ENCODE measurements at places on chromosomes 12 and 14.

GRCh38 chr12:45660330-45660729 is 69.2 kb upstream of the ARID2 start:
- no peak for DNase-seq

- DNase-seq = no peak
Observed at GRCh38 chr12:128383357-128383937, 116.5 kb downstream of the TMEM132C start.

GRCh38 chr14:73231981-73232851 is 5.1 kb upstream of the PAPLN start:
- DNase-seq = peak; percentile 45

DNA sequence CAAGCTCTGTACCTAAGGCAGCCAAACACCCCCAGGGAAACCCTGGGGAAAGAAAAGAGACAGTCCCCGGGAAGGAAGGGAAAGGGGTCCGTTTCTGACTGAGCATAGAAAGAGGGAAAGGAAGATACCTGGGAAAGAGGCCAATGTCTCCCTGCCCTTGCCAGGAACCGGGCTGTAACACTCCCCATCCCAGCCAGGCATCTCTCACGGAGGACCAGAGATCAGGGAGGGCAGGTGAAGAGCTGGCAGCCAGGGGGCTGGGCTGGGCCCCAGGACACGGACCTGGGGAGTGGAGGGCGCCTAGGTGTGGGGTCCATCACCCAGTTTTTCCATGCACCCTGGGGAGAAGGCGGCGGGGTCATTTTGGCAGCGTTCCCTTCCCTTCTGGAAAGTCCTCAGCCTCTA is 18.9 kb upstream of the PLEKHH1 start:
- DNase-seq = no peak

- DNase-seq = no peak
Observed at GRCh38 chr14:93955850-93956481, 20.4 kb downstream of the ASB2 start.

DNA sequence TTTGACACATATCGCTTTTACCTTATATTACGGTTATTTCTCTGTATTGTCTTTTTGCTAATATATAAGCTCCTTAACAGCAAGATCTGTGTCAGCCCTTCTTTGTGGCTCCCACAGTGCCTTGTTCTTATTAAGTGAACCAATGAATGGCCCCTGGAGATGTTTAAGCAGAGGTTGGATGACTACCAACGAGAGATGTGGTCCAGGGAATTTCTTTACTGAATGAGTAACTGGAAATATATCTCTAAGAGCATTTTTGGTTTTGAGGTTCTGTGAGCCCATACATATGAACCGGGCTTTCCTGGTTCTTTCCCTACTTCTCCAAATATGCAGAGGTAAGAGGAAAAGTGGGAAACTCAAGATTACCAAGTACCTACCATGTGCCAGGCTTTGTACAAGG is 23.5 kb downstream of the CALCOCO1 start:
- no peak for DNase-seq

DNA sequence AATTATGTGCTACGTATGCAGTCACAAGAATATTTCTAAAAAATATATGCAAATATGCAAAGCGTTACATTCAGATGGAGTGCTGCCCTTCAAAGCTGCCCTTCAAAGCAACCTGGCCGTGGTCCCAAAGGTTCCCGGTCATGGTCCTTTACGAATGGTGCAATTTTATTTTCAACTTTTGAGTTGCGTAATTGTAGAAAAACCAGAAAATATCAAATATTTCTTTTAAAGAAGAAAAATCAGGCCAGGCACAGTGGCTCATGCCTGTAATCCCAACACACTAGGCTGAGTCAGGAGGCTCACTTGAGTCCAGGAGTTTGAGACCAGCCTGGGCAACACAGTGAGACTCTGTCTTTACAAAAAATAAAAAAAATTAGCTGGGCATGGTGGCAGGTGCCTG is 21.4 kb downstream of the CLSTN3 start:
- no peak for DNase-seq

DNA sequence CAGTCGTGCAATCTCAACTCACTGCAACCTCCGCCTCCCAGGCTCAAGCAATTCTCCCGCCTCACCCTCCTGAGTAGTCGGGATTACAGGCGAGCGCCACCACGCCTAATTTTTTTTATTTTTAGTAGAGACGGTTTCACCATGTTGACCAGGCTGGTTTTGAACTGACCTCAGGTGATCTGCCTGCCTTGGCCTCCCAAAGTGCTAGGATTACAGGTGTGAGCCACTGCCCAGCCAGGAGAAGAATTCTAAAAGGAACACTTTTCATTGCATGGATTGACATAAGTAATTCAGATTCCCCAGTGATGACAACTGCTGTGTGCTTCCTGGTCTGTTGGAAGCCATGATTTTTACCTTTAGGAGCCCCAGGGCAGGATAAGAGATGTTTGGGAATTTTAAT is 22.1 kb downstream of the DMAC2L start:
- DNase-seq = no peak

DNA sequence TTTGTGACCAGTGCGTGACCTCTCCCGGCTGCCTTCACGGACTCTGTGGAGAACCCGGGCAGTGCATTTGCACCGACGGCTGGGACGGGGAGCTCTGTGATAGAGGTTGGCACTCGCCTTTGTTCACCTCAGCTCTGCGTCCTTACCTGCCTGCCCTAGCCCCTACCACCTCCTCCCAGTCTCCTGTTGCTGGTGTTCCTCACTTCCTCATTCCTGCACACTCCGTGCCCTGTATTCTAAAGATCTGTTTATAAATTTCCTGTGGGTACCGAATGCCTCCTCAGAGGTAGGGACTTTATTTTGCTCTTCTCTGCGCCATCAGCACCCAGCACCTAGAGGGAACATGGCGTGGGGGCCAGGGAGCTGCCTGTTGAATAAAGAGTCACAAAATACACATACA is 2.3 kb downstream of the DLK1 start:
- no peak for DNase-seq

DNA sequence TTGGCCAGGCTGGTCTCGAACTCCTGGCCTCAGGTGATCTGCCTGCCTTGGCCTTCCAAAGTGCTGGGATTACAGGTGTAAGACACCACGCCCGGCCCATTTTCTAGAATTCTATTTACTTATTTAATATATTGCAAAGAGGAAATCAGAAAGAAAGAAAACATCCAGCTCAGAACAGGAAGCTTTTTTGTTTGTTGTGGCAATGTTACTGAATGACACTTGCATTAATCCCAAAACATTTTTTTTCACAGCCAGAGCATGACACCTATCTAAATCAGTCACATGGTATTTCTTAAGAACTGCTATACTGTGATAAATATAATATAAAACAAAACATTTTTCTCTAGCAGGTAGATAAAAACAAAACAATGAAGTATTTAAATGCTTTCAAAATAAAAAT is 12.6 kb downstream of the CFL2 start:
- DNase-seq = no peak

- DNase-seq = no peak
Observed at GRCh38 chr14:36942522-36943245, 229.7 kb downstream of the SLC25A21 start.

DNA sequence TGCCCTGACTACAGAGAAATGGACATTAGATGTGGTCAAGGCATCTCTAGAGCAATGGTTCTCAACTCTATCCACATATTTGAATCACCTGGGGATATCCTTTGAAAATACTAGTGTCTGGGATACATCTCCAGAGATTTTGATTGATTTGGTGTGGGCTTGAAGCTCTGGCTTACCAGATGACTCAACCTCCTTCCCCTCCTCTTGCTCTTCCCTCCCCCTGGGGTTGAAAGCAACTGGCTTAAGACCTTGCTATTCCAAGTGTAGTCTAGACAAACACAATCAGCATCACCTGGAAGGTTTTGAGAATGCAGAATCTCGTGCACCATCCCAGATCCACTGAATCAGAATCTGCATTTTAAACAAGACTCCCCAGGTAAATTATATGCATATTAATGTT is 183.8 kb downstream of the DAD1 start:
- no peak for DNase-seq

DNA sequence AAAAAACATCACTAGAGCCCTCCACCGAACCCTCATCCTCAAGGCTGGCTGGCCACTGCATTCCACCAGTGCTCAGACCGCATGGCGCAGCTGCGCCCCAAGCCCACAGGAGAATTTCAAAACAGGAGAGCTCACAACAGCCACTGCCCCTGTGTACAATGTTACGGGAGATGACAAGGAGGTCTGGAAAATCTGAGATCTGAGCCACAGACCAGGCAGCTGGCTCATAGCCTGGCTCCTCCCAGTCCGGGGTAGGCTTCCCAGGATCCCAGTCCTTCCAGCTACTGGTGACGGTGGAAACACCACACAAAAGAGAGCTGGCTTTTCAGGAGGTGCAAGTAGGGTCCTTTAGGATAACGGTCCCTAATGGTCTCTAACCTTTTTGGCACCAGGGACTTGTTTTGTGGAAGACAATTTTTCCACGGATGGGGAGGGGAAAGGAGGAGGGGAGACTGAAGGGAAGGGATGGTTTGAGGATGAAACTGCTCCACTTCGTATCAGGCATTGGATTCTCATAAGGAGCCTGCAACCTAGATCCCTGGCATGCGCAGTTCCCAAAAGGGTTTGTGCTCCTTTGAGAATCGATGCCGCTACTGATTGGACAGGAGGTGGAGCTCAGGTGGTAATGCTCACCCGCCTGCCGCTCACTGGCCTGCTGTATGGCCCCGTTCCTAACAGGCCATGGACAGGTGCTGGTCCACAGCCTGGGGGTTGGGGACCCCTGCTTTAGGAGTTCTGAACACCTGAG is 23.0 kb upstream of the NRDE2 start:
- no peak for DNase-seq

DNA sequence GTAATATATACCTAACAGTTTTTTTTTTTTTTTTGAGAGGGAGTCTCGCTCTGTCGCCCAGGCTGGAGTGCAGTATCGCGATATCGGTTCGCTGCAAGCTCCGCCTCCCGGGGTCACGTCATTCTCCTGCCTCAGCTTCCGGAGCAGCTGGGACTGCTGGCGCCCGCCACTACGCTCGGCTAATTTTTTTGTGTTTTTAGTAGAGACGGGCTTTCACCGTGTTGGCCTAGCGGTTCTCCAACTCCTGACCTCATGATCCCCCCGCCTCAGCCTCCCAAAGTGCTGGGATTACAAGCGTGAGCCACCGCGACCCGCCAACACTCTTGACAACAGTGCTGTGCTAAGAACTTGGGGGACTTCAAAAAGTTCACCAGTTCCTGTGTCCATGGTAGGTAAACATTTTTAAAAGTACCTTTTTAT is 63.5 kb downstream of the FOXG1 start:
- DNase-seq = no peak

GRCh38 chr14:104305511-104306449 is 167.4 kb downstream of the KIF26A start:
- no peak for DNase-seq

DNA sequence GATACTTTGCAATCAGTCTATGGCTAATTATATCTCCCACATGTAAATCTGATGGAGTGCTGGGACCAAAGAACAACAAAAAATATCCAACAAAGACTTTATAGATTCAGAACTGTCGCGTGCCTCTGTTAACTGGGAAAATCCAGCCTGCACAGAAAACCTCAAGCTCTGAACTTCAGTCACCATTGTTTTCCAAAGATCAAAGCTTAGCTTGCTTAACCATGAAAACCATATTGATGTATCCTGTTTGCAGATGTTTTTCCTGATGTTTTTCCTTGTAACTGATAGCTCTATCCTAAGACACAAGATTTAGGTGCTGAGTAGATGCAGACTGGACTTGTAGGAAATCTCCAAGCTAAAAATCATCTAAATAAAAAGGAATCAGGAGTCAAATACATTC is 163.7 kb downstream of the GXYLT1 start:
- DNase-seq = no peak

GRCh38 chr14:71225113-71225512 is 317.9 kb downstream of the PCNX1 start:
- DNase-seq = no peak

- peak; percentile 86 for DNase-seq
Observed at GRCh38 chr12:54017878-54018467, 9.2 kb downstream of the HOXC8 start.

- no peak for DNase-seq
Observed at GRCh38 chr12:1572731-1573130, 21.6 kb downstream of the FBXL14 start.

DNA sequence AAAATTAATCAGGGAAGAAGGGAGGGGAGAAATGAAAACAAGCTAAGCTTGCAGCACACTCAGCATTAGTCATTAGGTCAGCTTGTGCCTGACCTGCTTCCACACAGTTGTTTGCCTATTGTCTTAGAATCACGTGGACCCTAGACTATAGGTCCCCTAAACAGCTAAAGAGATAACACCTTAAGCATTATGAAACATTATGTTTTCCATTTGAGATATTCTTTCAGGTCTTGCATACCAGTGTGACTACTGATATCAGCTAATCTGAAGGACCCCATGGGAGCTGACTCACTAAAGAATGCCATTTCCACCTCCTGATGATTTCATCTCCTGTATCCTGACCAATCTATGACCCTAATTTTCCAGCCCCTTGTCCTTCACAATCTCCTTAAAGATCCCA is 154.1 kb upstream of the FUT8 start:
- no peak for DNase-seq

DNA sequence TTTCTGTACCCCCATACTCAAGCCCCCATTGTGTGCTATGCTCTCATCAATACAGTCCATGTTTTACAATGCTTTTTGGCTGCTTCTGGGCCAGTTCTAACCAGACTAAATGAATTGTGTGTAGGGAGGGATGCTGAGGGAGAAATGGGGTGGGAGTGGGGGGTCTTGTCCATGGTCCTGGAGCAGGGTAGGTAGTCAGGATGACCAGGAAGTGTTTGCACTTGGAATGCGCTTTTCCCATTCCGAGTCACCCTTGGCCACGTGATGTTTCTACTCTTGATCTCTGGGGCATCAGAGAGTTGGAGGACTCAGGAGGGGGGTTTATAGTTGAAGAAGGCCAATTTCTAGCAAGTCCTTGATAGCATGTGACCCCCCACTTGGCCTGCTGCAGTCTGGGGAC is 1.2 kb upstream of the SMIM41 start:
- no peak for DNase-seq

DNA sequence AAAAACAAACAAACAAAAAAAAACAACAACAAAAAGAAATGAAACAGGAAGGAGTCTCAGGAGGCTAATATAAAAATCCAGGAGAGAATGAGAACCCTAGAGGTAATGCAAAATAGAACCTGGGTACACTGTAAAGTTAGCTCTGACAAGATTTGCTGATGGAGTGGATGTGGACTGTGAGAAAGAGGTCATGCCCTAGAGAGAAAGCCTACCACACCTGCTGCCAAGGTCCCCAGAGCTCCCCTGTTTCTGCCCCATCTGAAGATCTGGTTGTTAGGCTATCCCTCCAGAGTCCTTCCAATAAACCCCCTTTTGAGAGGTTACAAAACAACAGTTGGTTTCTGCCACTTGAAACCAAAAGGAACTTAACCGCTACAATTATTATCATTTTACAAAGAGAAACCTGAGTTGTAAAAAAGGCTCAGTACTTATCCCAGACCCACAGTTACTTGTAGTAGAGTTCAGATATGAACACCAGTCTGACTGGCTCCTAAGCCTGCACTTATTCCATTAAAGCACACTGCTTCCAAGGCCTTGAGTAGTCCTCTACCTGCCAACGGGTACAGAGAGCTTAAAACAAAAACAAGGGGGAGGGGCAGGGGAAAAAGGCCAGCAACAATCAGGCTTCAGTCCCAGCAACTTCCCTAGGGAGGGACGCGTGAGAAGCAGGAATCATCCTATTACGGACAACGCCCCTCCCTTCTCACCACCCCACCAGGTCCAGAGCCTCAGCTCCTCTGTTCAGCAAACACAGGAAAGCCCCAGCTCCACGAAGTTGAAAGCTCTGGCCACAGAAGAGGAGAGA is 27.7 kb downstream of the PPP1R13B start:
- DNase-seq = no peak

GRCh38 chr12:28882444-28882843 is 266.6 kb upstream of the FAR2 start:
- DNase-seq = no peak

GRCh38 chr12:75812271-75813018 is 219.1 kb downstream of the PHLDA1 start:
- DNase-seq = no peak

All from GM18507 (cell line).